ENCODE measurements at places on chromosomes 3 and 15.

- H3K27ac ChIP-seq: no peak overlapping the region
- H3K4me3 ChIP-seq: no peak overlapping the region
- H3K4me1 ChIP-seq: peaks cover 6% of the 10 kb centered on the region
- no peak for DNase-seq
- no peaks in the 10 kb centered on the region for H3K27me3 ChIP-seq
- H3K36me3 ChIP-seq: no peaks in the 10 kb centered on the region
Observed at GRCh38 chr3:61594144-61594963, 33.0 kb downstream of the PTPRG start.

GRCh38 chr3:8657804-8658305 is 13.3 kb upstream of the SSUH2 start:
- no peaks in the 10 kb centered on the region for H3K36me3 ChIP-seq
- DNase-seq: no peak
- no peak overlapping the region for H3K27ac ChIP-seq
- peaks cover 7% of the 10 kb centered on the region for H3K27me3 ChIP-seq

- no peaks in the 10 kb centered on the region for H3K4me1 ChIP-seq
- no peak overlapping the region for H3K27ac ChIP-seq
- H3K36me3 ChIP-seq: no peaks in the 10 kb centered on the region
- DNase-seq: no peak
- H3K4me3 ChIP-seq: no peak overlapping the region
- H3K27me3 ChIP-seq: no peaks in the 10 kb centered on the region
Observed at GRCh38 chr3:71244153-71244825, 339.2 kb downstream of the FOXP1 start.

- no peaks in the 10 kb centered on the region for H3K27me3 ChIP-seq
- peak overlapping the region; percentile 99 for H3K27ac ChIP-seq
- no peak for DNase-seq
- H3K36me3 ChIP-seq: peaks cover 11% of the 10 kb centered on the region
- no peak overlapping the region for H3K4me3 ChIP-seq
Observed at GRCh38 chr3:45123030-45123429, 23.1 kb downstream of the CDCP1 start.

- DNase-seq: no peak
- H3K4me1 ChIP-seq: no peaks in the 10 kb centered on the region
- no peak overlapping the region for H3K27ac ChIP-seq
- H3K27me3 ChIP-seq: no peaks in the 10 kb centered on the region
Observed at GRCh38 chr15:93274257-93274656, 185.2 kb upstream of the RGMA start.

DNA sequence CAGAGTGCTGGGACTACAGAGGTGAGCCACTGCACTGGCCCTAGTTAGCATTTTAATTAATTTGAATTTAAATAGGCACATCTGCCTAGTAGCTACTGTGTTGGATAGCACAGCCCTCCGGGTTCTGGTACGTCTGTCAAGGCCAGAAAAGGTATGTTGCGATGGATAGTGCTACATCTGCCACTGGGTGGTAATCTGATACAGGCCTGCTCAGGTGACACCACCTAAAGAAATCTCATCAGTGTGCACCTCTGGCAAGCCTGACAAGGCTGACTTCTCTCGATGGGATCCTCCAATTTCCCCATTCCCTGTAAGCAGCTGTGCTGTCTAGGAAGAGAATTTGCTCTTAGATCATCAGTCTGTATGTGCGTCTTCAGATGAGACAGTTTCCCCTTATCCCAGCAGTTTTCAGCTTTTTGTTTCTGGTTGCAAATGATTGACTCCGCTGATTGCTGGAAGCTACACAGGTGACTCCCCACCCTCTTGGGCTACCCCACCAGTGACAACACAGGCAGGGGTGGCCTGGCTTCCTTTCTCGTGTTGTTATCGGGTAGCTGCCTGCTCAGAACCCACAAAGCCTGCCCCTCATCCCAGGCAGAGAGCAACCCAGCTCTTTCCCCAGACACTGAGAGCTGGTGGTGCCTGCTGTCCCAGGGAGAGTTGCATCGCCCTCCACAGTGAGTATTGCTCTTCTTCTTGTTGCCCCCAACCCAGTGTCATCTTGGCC is at the start of gene CCR9:
CCR9 (plus strand) TSS at position 565 of the 727 bp plus-strand sequence. CDS start 8,391 bp downstream, outside the sequence.
- H3K27me3 ChIP-seq: peaks cover 24% of the 10 kb centered on the region
- no peak within 1 kb of the TSS for H3K4me3 ChIP-seq
- DNase-seq: no peak
- no peaks in the 10 kb centered on the region for H3K36me3 ChIP-seq

- H3K4me3 ChIP-seq: no peak overlapping the region
- H3K27ac ChIP-seq: no peak overlapping the region
- no peaks in the 10 kb centered on the region for H3K27me3 ChIP-seq
Observed at GRCh38 chr3:104066658-104067057, 1300.1 kb upstream of the ALCAM start.

- no peaks in the 10 kb centered on the region for H3K36me3 ChIP-seq
- no peaks in the 10 kb centered on the region for H3K27me3 ChIP-seq
- DNase-seq: no peak
- peak overlapping the region; percentile 79 for H3K27ac ChIP-seq
- H3K4me3 ChIP-seq: no peak overlapping the region
- H3K4me1 ChIP-seq: peaks cover 20% of the 10 kb centered on the region
Observed at GRCh38 chr3:186321746-186322145, 40.3 kb downstream of the DGKG start.

DNA sequence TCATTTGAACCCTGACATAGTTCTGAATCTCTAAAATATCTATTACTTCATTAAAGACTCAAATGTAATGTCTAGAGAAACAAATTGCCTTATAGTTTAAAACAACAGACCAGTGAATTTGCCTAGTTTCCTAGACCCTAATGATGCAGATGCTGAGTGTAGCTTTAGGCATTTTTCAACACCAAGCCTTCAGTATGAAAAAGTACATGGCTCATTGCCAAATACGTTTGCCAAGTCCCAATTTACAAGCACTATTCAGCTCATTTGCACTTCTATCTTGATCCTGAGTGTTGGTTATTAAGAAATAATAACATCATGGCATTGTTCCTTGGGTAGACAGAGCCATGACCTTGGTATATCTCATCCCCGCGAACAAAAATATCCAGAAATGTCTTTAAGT is 46.8 kb downstream of the EOMES start:
- peaks cover 33% of the 10 kb centered on the region for H3K4me1 ChIP-seq
- H3K27ac ChIP-seq: peak overlapping the region; percentile 13
- no peaks in the 10 kb centered on the region for H3K36me3 ChIP-seq
- H3K4me3 ChIP-seq: no peak overlapping the region
- no peaks in the 10 kb centered on the region for H3K27me3 ChIP-seq

GRCh38 chr15:59736181-59736580 is 47.1 kb upstream of the BNIP2 start:
- no peaks in the 10 kb centered on the region for H3K4me1 ChIP-seq
- H3K27ac ChIP-seq: no peak overlapping the region
- no peak overlapping the region for H3K4me3 ChIP-seq
- no peaks in the 10 kb centered on the region for H3K36me3 ChIP-seq
- DNase-seq: no peak

DNA sequence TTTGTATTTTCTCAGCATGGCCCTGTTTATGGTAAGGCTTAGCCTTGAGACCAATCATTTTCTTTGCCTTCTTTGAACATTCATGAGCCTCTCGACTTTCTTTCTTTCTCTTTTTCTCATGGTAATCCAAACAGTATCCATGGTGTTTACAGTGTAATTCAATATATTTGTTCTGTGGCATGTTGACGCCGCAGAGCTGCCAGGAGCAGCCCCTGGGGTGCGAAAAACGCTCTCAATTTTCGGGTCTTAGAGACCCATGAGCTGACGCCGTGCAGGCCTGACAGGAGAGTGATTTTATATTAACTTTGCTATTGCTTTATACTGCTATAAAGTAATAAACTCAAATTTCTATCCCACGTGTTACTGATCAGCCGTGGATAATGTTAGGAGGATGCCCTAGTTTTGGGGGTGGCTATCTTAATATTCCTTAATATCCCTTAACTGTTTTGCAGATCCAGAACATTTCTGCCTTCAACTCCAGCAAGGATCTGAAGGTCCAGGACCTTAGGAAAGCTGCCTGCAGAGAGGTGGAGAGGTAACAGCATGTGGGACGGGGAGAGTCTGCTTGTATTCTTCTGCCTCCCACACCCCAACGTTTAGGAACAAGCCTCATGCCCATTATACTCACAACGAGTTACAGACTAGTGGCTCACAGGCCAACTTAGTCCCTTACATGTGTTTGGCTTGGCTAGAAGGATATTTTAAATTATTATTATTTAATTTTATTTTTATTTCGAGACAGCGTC is 29.3 kb upstream of the MYO1E start:
- no peak overlapping the region for H3K4me3 ChIP-seq
- no peak overlapping the region for H3K27ac ChIP-seq
- no peaks in the 10 kb centered on the region for H3K27me3 ChIP-seq
- H3K36me3 ChIP-seq: no peaks in the 10 kb centered on the region

- H3K36me3 ChIP-seq: no peaks in the 10 kb centered on the region
- DNase-seq: no peak
- H3K27ac ChIP-seq: no peak overlapping the region
- H3K4me1 ChIP-seq: no peaks in the 10 kb centered on the region
- H3K4me3 ChIP-seq: no peak overlapping the region
Observed at GRCh38 chr3:43882976-43883680, 192.4 kb downstream of the ABHD5 start.

- no peak overlapping the region for H3K27ac ChIP-seq
- no peaks in the 10 kb centered on the region for H3K36me3 ChIP-seq
- no peaks in the 10 kb centered on the region for H3K4me1 ChIP-seq
- no peak overlapping the region for H3K4me3 ChIP-seq
Observed at GRCh38 chr15:47565949-47566348, 151.4 kb upstream of the SEMA6D start.

DNA sequence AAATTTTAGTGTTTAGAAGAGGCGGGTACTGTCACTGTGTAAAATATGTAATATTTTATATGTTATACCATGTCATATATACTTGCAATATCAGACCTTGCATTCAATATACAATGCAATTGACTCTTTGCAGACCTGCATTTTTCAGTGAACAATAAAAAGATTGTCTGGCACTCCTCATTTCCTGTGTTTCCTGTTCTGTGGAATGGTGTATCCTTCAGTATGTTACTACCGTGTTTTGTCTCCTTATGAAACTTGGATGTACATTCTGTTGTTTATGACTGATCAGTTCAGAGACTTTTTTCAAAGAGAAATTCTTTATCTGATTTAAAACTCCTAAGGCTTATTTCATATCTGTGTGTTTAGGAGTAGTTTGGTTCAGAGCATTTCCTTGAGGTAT is 31.5 kb downstream of the APH1B start:
- H3K36me3 ChIP-seq: no peaks in the 10 kb centered on the region
- peaks cover 4% of the 10 kb centered on the region for H3K4me1 ChIP-seq

- no peaks in the 10 kb centered on the region for H3K27me3 ChIP-seq
- no peak overlapping the region for H3K4me3 ChIP-seq
- DNase-seq: no peak
- H3K36me3 ChIP-seq: no peaks in the 10 kb centered on the region
Observed at GRCh38 chr15:56913670-56914069, 4.8 kb upstream of the TCF12 start.

- H3K36me3 ChIP-seq: no peaks in the 10 kb centered on the region
- DNase-seq: no peak
- H3K4me1 ChIP-seq: peaks cover 7% of the 10 kb centered on the region
Observed at GRCh38 chr15:37100109-37100965, at the start of gene MEIS2. MEIS2 (minus strand) TSS chr15:37100549; CDS start chr15:37099466, 1,083 bp downstream.

DNA sequence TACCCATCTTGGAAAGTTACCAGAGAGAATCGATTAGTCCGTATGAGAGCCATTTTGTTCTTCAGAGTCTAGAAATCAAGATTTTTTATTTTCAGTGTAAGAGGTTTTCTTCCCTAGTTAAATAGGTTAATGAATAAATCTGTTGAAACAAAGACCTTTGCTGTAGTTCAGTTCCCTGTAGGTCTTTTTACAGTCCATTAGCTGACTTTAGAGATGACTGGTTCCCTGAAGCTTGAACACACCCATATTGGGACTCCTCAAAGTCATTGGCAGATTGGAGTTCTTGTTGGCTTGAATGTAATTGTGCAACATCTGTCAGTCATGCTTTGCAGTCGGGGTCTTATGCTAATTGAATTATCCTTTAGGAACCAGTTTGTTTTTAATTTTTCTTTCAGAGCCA is 45.3 kb downstream of the SEMA6D start:
- no peak overlapping the region for H3K27ac ChIP-seq
- H3K27me3 ChIP-seq: no peaks in the 10 kb centered on the region
- H3K36me3 ChIP-seq: no peaks in the 10 kb centered on the region
- H3K4me1 ChIP-seq: no peaks in the 10 kb centered on the region

DNA sequence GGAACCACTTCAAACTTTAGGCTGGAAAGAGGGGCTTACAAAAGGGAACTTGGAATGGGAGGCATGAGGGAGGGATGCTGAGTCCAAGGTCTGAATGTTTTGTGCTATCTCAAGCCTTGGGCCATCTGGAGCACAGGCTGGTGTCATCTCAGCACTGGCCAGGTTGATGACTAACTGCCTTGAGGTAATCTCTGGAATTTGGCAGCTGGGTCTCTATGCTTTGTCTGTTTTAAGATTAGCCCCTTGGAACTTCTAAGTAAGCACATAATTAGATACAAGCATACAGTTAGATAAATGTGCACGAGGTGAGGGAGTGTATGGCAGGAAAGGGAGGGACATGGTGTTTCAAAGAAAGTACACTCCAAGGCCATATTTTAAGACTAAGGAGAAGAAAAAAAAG is 252.4 kb upstream of the CCDC54 start:
- no peaks in the 10 kb centered on the region for H3K4me1 ChIP-seq
- H3K4me3 ChIP-seq: no peak overlapping the region
- no peak for DNase-seq
- no peak overlapping the region for H3K27ac ChIP-seq

GRCh38 chr3:115652738-115653137 is 29.4 kb downstream of the GAP43 start:
- peaks cover 2% of the 10 kb centered on the region for H3K4me1 ChIP-seq
- no peak overlapping the region for H3K4me3 ChIP-seq

GRCh38 chr3:25587094-25587493 is 77.6 kb downstream of the TOP2B start:
- no peak for DNase-seq
- no peak overlapping the region for H3K4me3 ChIP-seq
- H3K36me3 ChIP-seq: no peaks in the 10 kb centered on the region
- H3K27me3 ChIP-seq: no peaks in the 10 kb centered on the region
- H3K27ac ChIP-seq: no peak overlapping the region

DNA sequence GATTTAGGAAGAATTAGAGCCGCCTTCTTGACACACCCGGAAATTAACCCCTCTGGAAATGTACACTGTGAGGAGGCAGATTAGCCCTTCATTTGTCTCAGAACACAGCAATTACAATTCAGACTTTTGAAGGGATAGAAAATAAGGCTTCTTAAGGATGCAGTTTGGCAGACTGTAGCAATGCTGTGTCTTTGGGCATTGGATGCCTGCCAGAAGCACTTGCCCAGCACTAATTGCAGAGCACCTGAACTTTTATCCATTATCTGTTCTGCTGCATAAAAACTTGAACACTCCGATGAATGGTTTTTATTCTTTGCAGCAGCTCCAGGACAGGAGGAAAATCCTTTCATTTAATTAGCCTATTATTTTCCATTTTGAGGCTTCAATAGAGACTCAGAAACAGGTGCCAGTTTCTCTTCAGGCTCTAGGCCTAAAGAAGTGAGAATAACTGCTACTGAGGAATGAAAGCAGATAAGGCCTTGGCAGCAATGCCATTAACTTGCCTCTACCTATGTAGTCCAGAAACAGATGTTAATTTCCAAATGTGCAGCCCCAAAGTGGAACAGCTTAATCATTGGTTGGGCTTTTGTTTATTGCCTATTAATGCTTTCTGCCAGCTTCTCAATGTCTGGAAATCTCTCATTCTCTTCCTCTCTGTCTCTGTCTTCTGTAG is 418.5 kb downstream of the NSUN3 start:
- H3K27me3 ChIP-seq: no peaks in the 10 kb centered on the region
- H3K4me1 ChIP-seq: no peaks in the 10 kb centered on the region
- DNase-seq: no peak
- no peaks in the 10 kb centered on the region for H3K36me3 ChIP-seq

- peak overlapping the region; percentile 20 for H3K27ac ChIP-seq
- peaks cover 18% of the 10 kb centered on the region for H3K4me1 ChIP-seq
- H3K27me3 ChIP-seq: peaks cover 11% of the 10 kb centered on the region
- H3K36me3 ChIP-seq: no peaks in the 10 kb centered on the region
- DNase-seq: no peak
Observed at GRCh38 chr3:136819392-136819730, 435 bp downstream of the SLC35G2 start.
